Left cardiac atrium (tissue), 4 donors: ENCODE measurements at places on chromosomes 4 and X. TPM values are rescaled to one million over a fixed set of nuclear protein-coding genes. Genes with fewer than 3 reads are reported as not detected.

GRCh38 chr4:64682946-64683345 lies 273.7 kb upstream of the TECRL start:
- DNase-seq: no peak

DNA sequence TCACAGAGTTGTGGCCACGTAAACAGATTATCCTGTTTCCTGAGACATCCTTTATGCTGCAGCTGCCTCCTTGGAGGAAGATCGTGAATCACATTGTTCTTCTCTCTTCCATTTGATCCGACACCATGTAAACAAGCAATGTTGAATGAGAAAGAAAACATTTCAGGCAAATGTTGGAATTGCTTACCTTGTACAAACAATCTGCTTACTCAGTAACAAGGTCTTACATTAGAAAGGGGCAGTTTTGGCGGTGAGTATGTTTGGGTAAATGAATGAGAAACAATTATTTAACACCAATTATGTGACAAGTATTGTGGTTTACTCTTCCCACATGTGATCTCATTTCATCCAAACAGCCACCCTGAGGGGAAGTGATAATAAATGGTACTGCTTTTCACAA lies 637.8 kb downstream of the RAB28 start:
- DNase-seq: no peak

DNA sequence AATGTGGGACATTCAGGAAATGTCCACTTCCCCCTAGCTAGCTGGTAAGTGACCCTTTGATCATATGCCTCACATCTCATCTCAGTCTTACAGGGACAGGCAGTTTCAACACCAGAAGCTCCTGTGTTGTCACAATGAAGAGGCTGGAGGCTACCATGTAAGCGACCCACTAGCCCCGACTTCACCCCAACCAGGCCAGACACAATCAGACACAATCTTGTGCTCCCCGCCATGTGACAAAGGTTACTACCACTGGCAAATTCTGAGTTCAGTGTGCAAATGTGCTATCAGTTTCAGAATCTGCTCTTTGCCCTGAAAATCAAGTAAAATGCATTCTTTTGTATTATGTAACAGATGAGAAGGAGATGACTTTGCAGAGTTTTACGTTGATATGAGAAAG lies 56.9 kb upstream of the STS start:
- no peak for DNase-seq

Gene ZNF157
- not detected for total RNA-seq

- no peak for DNase-seq
Observed at GRCh38 chr4:7044137-7044930, 1.2 kb downstream of the TADA2B start.

DNA sequence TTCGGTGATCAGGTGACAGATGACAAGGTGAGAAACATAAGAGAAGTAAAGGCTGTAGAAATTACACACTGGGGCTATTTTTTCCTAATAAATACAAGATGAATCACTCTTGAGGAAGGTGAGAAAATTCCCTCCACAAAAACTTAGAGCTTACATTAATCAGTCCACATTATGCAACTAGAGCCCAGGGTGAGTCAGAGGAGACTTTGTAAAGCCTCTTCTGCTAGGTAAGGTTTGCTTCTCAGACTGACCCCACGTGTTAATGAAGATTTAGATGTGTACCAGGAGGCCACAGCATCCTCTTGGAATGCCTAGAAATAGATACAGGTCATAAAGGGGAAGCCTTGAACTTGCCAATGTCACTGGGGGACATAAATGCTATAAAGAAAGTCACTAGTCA lies 396.0 kb upstream of the SMIM31 start:
- DNase-seq: no peak

GRCh38 chr4:78525559-78525958 lies 26.0 kb upstream of the ANXA3 start:
- DNase-seq: no peak

GRCh38 chr4:11424856-11425255 lies 3.8 kb downstream of the HS3ST1 start:
- no peak for DNase-seq

GRCh38 chrX:134600714-134601113 lies 57.6 kb downstream of the PLAC1 start:
- DNase-seq: no peak

Gene GAGE2A
- not detected for total RNA-seq

GRCh38 chrX:105773801-105774200 lies 48.5 kb upstream of the NRK start:
- DNase-seq: no peak

Gene LRCH2
- 5.2 TPM for total RNA-seq

- no peak for DNase-seq
Observed at GRCh38 chrX:97145934-97146333, 262.2 kb downstream of the RPA4 start.

GRCh38 chr4:172858731-172859230 lies 309.8 kb upstream of the GALNT7 start:
- no peak for DNase-seq

Gene RHOXF1
- 0.29 TPM for total RNA-seq

- DNase-seq: no peak
Observed at GRCh38 chr4:2274320-2275043, 12.6 kb upstream of the MXD4 start.

- DNase-seq: no peak
Observed at GRCh38 chr4:147723326-147723725, 8.6 kb upstream of the ARHGAP10 start.

Gene PRDM5
- total RNA-seq: 8.2 TPM

Gene MUC7
- not detected for total RNA-seq

Gene GPR34
- 22.0 TPM for total RNA-seq

- no peak for DNase-seq
Observed at GRCh38 chr4:186368281-186368680, 102.3 kb downstream of the F11 start.

DNA sequence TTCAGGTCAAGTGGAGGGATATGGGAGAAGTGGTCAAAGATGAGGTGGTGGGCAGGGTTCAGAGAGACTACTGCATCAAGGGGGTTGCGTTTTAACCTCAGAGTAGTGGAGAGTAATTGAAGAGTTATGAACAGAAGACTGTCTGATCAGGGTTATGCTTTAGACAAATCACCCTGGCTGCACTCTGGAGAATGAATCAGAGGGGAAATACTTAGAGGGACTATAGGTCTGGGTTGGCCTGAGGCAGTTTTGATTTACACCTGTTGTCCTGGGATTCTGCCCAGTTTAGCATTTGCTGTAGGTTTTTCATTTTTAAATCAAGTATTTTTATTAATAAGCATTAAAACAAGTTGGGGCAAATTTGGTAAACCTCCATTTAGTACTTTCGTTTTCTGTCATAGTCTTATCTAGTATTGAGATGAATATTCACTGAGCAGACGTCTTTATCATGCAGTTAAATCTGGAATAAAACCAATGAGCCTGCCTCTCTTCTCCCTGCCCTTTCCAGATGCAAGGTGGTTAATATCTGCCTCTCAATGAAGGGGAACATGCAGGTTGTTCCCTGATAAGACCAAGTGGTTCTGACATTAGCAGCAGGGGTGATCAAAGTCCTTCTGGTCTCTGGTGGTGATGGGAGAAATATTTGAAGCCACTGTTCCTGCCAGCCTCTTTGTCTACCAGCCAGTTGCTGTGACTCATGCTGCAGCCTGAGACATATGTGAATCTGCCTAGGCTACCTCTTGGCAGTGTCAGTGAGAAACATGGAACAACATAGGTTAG lies 116.0 kb upstream of the RPS6KA3 start:
- no peak for DNase-seq

DNA sequence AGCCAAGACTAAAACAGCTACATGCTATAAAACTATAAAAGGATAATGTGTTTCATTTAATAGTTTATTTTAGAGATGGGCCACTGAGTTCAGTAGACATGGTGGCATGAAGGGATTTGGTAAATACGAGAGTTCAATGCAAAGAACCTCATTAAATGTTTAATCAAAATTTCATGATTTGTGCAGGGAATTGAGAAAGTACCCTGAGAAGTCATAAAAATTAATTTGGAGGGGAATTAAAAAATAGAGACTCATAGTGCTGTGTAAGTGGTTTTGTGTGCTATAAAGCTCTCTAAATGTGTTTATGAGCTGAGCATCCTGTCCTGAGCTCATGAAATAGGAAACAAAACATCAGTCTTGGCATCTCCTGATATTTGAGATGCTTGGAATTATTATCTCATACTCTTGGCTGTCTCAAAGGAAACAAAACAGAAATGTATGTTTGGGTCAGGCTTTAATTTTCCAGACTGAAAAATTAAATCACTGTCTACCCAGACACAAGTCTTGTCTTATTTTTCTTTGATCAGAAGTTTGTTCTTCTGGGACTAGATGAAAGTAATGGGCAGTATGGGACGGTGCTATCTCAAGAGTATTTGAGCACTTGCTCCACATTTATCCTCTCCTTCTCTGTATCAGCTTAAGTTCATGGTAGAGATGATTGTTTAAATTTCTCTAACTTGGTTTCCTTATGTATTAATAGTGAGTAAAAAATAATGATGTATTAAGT lies 38.0 kb upstream of the EMCN start:
- no peak for DNase-seq

Gene DGAT2L6
- total RNA-seq: not detected

Gene WDR17
- total RNA-seq: 1.4 TPM

DNA sequence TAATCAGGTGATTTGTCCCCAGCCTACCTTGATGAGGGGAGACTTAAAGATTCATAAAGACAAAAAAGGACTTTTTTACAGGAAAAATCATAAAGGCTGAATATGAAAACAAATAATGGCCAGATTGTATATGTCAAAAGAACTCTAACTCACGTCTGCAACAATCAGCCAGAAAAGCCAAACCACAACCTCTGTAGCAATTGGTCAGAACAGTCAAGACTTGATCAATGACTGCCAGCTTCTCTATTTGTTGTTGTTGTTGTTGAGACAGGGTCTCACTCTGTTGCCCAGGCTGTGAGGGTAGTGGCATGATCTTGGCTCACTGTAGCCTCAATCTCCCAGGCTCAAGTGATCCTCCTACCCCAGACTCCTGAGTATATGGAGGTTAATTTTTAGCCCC lies 35.9 kb upstream of the PPA2 start:
- no peak for DNase-seq

- no peak for DNase-seq
Observed at GRCh38 chrX:39576041-39576872, 521.5 kb downstream of the BCOR start.

Gene P2RY8
- total RNA-seq: 1.8 TPM

Gene PAGE4
- not detected for total RNA-seq

DNA sequence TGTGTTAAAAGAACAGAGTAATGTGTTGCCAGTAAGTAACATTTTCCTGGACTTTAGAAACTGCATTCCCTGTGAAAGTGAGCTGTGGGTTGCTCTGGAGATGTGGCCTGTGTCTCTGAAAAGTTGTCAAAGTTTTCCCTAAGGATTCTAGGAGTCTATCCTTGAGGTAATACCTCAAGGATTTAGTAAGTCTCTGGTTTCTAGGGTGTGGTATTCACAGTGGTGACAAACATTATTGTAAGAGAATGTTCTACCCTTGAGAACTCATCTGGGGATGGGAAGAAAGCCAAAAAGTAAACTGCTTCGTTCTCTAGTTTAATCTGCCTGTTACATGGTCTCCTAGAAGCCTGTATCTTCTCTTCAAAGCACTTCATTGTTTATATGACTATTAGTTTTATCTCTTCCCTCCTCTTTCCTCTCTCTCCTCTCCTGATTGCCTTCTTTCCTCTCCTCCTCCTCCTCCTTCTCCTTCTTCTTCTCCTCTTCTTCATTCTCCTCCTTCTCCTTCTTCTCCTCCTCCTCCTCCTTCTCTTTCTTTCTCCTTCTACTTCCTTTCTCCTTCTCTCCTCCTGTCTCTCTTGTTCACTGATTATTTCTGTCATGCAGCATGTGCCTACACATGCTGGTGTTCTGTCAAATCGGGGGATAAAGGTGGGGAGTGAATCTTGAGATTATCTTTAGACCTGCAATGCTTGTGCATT lies 321.3 kb downstream of the PTTG2 start:
- DNase-seq: no peak

Gene ADRA2C
- 6.8 TPM for total RNA-seq

- no peak for DNase-seq
Observed at GRCh38 chrX:8237718-8238117, 66.7 kb upstream of the VCX2 start.

Gene DCX
- total RNA-seq: not detected

- DNase-seq: no peak
Observed at GRCh38 chr4:41476310-41476885, 61.6 kb upstream of the LIMCH1 start.

DNA sequence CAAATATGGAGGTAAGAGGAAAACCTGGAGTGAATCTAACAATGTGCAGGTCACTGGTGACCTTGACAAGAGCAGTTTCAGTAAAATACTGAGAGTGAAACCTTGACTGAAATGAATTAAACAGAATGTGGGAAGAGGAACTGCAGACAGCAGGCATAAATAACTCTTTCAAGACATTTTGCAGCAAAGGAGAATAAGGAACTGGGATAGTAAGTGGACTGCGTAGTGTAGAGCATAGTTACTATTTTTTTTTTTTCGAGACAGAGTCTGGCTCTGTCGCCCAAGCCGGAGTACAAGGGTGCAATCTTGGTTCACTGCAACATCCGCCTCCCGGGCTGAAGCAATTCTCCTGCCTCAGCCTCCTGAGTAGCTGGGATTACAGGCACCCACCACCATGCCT lies 24.0 kb downstream of the RBMX start:
- DNase-seq: no peak

Gene MAMLD1
- total RNA-seq: 3.2 TPM
